ENCODE measurements at places on chromosomes 6 and 20. TPM values are rescaled to one million over a fixed set of nuclear protein-coding genes. Genes with fewer than 3 reads are reported as not detected.

GRCh38 chr6:107956586-107957307 lies 1.3 kb downstream of the SEC63 start:
- peak overlapping the region; percentile 98 for H3K4me3 ChIP-seq
- H3K27me3 ChIP-seq, result no peaks in the 10 kb centered on the region
- peaks cover 7% of the 10 kb centered on the region for H3K36me3 ChIP-seq
- peak overlapping the region; percentile 93 for H3K27ac ChIP-seq
- H3K4me1 ChIP-seq, result peaks cover 42% of the 10 kb centered on the region
- no peak for DNase-seq

GRCh38 chr6:109239160-109239559 lies 143.1 kb downstream of the CD164 start:
- H3K4me1 ChIP-seq, result peaks cover 17% of the 10 kb centered on the region
- DNase-seq, result no peak
- H3K27me3 ChIP-seq, result no peaks in the 10 kb centered on the region
- H3K36me3 ChIP-seq, result no peaks in the 10 kb centered on the region
- H3K4me3 ChIP-seq, result no peak overlapping the region

The TREM2 gene
- not detected for polyA plus RNA-seq

GRCh38 chr6:138434925-138435324 lies 30.9 kb downstream of the HEBP2 start:
- H3K36me3 ChIP-seq, result no peaks in the 10 kb centered on the region
- no peaks in the 10 kb centered on the region for H3K4me1 ChIP-seq
- H3K4me3 ChIP-seq, result no peak overlapping the region
- no peak overlapping the region for H3K27ac ChIP-seq
- H3K27me3 ChIP-seq, result no peaks in the 10 kb centered on the region

DNA sequence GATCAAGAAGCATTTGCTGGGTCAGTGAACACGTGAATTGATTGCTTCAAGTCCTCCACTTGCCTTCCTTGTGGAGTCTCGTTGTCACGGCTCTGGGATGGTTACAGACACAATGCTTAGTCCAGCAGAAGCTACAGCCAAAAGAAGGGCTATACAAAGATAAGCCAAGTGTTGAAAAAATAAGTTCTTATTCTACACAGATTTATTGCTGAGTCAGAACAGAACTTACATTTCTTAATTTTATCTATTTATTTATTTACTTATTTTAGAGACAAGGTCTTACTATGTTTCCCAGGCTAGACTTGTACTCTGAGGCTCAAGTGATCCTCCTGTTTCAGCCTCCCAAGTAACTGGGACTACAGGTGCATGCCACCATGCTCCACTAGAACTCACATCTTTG lies 199.0 kb downstream of the MYLK4 start:
- DNase-seq, result no peak
- peaks cover 3% of the 10 kb centered on the region for H3K4me1 ChIP-seq
- no peak overlapping the region for H3K4me3 ChIP-seq
- H3K27me3 ChIP-seq, result peaks cover 29% of the 10 kb centered on the region
- peaks cover 3% of the 10 kb centered on the region for H3K36me3 ChIP-seq
